ENCODE measurements at places on chromosomes 2 and 18. TPM values are rescaled to one million over a fixed set of nuclear protein-coding genes. Genes with fewer than 3 reads are reported as not detected.

The TSPYL6 gene
- not detected for total RNA-seq

The LINC00305 gene
- not detected for total RNA-seq

GRCh38 chr18:74951165-74951760, 257.7 kb downstream of the PTGR3 start:
- DNase-seq = no peak

- no peak for DNase-seq
Measured at GRCh38 chr2:108288534-108289106, at the start of gene SULT1C2. SULT1C2 (plus strand) TSS chr2:108288895; CDS start chr2:108293668, 4,773 bp downstream.

DNA sequence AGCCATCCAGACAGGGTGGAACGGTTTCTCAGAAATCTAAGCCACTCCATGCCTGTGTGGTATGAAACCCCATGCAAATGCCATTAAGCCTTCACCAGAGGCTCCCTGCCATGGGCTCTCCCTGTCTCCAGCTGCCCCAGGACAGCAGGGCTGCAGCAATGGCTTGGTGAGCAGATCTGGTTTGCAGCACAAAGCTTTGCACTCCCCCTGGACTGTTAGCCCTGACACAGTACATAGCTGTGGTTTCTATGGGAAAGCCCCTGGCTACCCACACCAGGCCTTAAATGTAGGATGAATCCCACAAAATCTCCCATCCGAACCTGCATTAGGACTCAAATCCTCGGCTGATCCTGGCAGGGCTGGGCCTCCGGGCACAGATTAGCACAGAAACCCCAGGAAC, 291.6 kb downstream of the TNS1 start:
- DNase-seq = no peak

- DNase-seq = no peak
Measured at GRCh38 chr2:195049372-195050031, 607.5 kb upstream of the SLC39A10 start.
